ENCODE measurements at places on chromosomes 5 and 9.

GRCh38 chr5:93192683-93193082 is 388.3 kb downstream of the NR2F1-AS1 start:
- H3K27me3 ChIP-seq: no peaks in the 10 kb centered on the region
- no peak overlapping the region for H3K4me3 ChIP-seq
- DNase-seq: no peak
- no peaks in the 10 kb centered on the region for H3K4me1 ChIP-seq
- no peak overlapping the region for H3K27ac ChIP-seq

- H3K4me1 ChIP-seq: peaks cover 10% of the 10 kb centered on the region
- no peaks in the 10 kb centered on the region for H3K27me3 ChIP-seq
- no peak overlapping the region for H3K27ac ChIP-seq
These were observed 31.1 kb downstream of the PTTG1 start for GRCh38 chr5:160452795-160453194.

DNA sequence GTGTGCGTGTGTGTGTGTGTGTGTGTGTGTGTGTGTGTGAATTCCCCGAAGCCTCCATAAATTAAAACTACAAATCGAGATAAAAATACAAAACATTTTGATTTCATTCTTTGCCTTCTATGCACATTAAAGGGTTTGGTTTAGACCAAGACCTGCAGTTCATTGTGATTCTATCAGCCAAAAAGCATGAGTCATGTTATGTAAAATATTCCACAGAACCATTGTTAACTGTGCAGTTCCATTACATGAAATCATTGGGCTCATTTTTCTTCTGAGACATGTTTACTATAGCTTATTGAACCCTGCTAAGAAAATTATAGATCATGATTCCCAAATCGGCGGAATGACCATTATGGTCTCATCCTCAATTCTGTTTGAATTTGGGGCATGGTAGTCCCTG is 11.7 kb downstream of the CAVIN4 start:
- H3K4me1 ChIP-seq: no peaks in the 10 kb centered on the region
- no peak for DNase-seq
- H3K27ac ChIP-seq: no peak overlapping the region
- no peaks in the 10 kb centered on the region for H3K36me3 ChIP-seq
- no peak overlapping the region for H3K4me3 ChIP-seq
- no peaks in the 10 kb centered on the region for H3K27me3 ChIP-seq

DNA sequence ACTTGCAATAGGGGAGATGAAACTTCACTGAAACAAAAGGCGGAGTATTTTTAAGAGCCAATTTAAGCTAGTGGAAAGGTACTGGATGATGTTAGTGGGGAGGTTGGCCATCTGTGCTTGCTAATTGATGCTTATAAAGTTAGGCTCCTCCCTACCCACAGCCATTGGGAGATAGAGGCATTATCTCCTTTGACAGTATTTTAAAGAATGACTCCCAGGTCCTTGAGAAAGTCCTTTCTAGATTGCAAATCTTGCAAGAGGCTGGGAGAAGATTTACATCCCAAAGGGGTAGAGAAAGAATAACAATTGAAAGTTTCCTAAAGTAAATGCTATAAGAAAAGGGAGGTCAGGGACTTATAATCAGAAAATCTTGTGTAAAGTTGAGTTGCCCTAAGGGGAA is 282.6 kb downstream of the BRINP1 start:
- H3K27me3 ChIP-seq: no peaks in the 10 kb centered on the region
- no peak for DNase-seq
- no peak overlapping the region for H3K27ac ChIP-seq
- no peak overlapping the region for H3K4me3 ChIP-seq
- H3K36me3 ChIP-seq: no peaks in the 10 kb centered on the region

DNA sequence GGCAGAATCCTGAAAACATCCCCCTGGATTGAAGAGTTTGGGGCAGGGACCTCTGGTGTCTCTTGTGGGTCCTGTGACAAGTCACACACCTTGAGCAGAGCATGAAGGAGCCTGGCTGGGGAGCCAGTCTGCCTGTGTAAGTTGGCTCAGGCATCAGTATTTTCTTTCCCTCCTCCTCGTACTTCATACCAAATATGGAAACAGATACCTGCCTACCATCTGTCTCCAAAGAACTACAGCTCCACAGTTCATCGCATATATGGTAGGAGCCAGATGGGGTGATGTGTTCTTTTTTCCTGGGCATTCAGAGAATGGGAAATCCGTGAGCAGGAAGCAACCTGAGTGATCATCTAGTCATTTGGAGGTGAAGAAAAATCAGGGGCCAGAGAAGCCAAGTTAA is 177.3 kb upstream of the RAD23B start:
- DNase-seq: no peak
- H3K36me3 ChIP-seq: no peaks in the 10 kb centered on the region
- H3K27ac ChIP-seq: no peak overlapping the region
- no peaks in the 10 kb centered on the region for H3K4me1 ChIP-seq
- H3K4me3 ChIP-seq: no peak overlapping the region

GRCh38 chr5:89273289-89273688 is 390.3 kb upstream of the MEF2C start:
- peaks cover 3% of the 10 kb centered on the region for H3K27me3 ChIP-seq
- H3K36me3 ChIP-seq: no peaks in the 10 kb centered on the region
- H3K4me3 ChIP-seq: no peak overlapping the region
- no peak for DNase-seq

GRCh38 chr5:158737536-158738027 is 362.1 kb downstream of the EBF1 start:
- H3K4me1 ChIP-seq: no peaks in the 10 kb centered on the region
- no peak for DNase-seq
- H3K27ac ChIP-seq: no peak overlapping the region
- no peak overlapping the region for H3K4me3 ChIP-seq

DNA sequence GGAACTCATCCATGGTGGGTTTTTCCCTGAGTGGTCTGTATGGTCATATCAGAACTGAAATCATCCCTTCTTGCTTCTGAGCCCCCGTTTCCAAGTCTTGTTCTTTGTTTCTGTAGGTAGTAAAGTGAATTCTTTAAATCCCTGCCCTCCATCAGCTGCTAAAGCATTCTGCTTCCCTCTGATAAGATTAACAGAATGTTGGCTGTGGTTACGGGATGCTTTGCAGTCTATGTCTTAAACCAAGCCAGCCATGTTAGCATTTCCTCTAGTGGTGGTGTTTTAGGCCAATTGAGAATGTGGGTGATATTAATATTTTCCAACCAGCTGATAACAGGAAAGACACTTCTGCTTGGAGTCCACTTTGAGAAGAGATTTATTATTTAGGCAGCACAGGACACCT is 22.0 kb upstream of the KCNIP1 start:
- H3K4me1 ChIP-seq: no peaks in the 10 kb centered on the region
- no peak for DNase-seq
- H3K27ac ChIP-seq: no peak overlapping the region
- no peaks in the 10 kb centered on the region for H3K36me3 ChIP-seq

- H3K4me1 ChIP-seq: no peaks in the 10 kb centered on the region
- H3K36me3 ChIP-seq: no peaks in the 10 kb centered on the region
- no peak for DNase-seq
- H3K27ac ChIP-seq: no peak overlapping the region
- H3K4me3 ChIP-seq: no peak overlapping the region
These were observed 277.6 kb upstream of the ADAMTS16 start for GRCh38 chr5:4862500-4862899.

GRCh38 chr9:104577263-104577662 is 8.3 kb downstream of the OR13C8 start:
- H3K27ac ChIP-seq: no peak overlapping the region
- no peaks in the 10 kb centered on the region for H3K4me1 ChIP-seq
- H3K27me3 ChIP-seq: peaks cover 1% of the 10 kb centered on the region
- DNase-seq: no peak
- H3K4me3 ChIP-seq: no peak overlapping the region

GRCh38 chr9:8114826-8115225 is 315.2 kb upstream of the DMAC1 start:
- DNase-seq: no peak
- H3K27me3 ChIP-seq: no peaks in the 10 kb centered on the region
- peaks cover 21% of the 10 kb centered on the region for H3K4me1 ChIP-seq
- peak overlapping the region; percentile 34 for H3K27ac ChIP-seq

DNA sequence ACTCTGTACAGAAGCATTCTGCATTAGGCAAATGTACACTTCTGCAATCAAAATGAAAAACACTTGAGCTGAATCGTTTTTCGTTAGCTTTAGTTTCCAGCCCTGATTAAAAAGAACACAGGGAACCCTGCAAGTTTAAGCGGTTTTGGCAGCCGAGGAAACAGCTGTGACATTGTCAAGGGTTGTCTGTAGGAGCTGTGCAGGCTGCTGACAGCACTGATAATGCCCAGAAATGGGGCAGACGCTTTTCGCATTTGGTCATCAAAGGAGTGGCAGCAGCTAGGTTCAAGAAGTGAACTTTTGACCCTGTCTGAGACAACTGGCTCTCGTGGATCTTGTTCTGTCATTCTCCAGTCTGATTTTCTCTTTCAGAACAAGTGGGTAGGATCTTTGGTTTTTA is 165.6 kb upstream of the CCDC152 start:
- no peak overlapping the region for H3K4me3 ChIP-seq
- H3K27me3 ChIP-seq: peaks cover 13% of the 10 kb centered on the region
- no peaks in the 10 kb centered on the region for H3K4me1 ChIP-seq
- no peak overlapping the region for H3K27ac ChIP-seq

DNA sequence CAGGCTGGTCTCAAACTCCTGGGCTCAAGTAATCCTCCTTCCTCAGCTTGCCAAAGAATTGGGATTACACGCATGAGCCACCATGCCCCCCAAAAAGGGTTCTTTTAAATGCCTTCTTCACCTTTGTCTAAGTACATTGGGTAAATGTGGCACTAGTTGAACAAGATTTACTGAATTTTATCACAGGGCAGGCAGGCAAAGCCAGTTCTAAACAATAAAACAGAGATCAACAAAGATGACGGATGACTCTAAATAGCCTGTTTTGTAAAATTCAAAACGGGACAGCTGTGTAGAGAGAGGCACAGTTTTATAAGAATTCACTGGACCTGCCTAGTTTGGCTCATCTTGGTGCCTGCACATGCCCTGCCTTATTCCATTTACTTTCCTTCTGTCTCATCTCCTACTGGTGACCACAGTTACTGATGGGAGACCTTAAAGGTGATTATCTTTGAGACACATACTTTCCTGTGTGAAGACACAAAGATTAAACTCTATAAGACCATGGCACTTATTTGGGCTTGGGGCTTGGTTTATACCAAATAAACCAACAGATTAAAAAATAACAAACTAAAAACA is 149.6 kb upstream of the DMRT1 start:
- H3K36me3 ChIP-seq: no peaks in the 10 kb centered on the region
- no peaks in the 10 kb centered on the region for H3K27me3 ChIP-seq
- no peak for DNase-seq
- H3K4me1 ChIP-seq: peaks cover 4% of the 10 kb centered on the region
- no peak overlapping the region for H3K4me3 ChIP-seq

DNA sequence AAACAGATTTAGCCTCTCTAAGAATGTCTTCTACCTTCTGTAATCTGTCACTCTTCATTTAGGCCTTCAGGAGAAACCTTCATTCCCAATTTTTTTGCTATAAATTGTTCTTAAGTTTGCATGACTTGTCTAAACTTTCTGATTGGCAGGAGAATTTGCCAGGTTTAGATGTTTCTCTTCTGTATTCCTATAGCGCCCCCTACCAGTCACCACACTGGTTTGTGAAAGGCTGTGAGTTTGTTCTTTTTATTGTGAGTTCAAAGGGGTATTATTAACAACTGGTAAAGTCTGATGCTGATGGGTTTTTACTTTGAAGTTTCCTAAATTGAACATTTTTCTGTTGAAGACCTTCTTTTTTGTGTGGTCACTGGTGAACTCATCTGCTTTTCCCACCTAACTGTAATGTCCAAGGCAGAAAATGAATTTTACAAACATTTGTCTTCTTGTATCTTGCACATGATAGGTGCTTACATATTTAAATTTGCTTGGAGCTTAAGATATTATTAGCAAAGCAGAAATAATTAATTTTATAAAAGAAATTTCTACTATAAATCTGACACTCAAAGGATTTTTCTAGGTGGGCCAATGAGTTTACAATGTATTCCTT is 18.4 kb upstream of the F2RL2 start:
- no peak overlapping the region for H3K4me3 ChIP-seq
- H3K27ac ChIP-seq: no peak overlapping the region
- DNase-seq: peak; percentile 74
- H3K36me3 ChIP-seq: peaks cover 34% of the 10 kb centered on the region
- H3K4me1 ChIP-seq: peaks cover 5% of the 10 kb centered on the region
- no peaks in the 10 kb centered on the region for H3K27me3 ChIP-seq

DNA sequence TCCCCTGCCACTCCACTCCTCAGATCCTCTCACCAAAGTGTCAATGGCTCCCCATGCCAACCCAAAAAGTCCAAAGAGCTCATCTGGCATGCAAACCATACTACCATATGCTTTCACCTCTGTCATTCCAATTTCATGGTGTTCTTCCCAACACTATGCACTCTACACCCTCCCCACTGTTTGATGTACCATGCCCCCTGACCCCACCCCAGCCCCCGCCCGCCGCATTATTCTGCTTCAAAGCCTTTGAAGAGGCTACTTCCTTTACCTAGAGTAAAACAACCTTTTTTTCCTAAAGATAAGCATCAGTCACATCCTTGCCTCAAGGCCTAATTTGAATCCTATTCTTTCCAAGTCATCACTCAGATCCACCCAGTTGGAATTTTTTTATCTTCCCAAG is 226.3 kb downstream of the DEPDC1B start:
- peaks cover 2% of the 10 kb centered on the region for H3K27me3 ChIP-seq
- H3K4me3 ChIP-seq: no peak overlapping the region
- no peaks in the 10 kb centered on the region for H3K36me3 ChIP-seq
- H3K4me1 ChIP-seq: no peaks in the 10 kb centered on the region
- DNase-seq: no peak

DNA sequence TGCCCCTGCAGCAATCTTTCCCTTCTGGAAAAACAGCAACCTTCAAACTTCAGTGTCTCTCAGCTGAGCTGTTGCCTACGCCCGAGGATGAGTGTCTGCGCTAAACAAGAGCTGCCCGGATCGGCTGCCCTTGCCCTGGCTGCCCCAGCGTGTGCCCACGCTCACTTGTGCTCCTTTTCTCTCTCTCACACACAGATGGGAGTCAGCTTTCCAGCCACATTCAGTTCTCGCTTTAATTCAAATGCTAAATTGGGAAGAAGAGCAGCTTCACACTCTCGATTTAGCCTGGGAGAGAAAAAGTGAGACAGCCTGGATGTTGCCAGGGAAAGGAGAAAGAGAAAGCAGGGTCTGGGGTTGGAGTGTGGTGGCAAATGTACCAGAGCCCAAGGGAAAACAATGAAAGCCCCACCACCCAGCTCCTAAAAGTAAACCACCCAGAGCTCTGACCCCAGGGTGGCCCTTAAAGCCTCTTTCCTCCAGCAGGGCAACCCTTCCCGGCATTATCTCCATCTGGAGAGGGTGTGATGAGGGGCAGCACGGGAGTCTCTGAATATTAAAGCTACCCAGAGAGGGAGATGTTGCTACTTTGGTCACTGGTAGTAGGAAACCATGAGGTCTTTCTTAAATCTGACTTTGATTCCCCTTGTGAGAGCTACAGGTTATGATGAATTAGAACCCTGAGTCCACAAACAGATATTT is 9.9 kb upstream of the EGR1 start:
- no peaks in the 10 kb centered on the region for H3K36me3 ChIP-seq
- H3K27me3 ChIP-seq: no peaks in the 10 kb centered on the region
- peaks cover 28% of the 10 kb centered on the region for H3K4me1 ChIP-seq
- DNase-seq: no peak
- no peak overlapping the region for H3K4me3 ChIP-seq

- peaks cover 35% of the 10 kb centered on the region for H3K36me3 ChIP-seq
- no peak overlapping the region for H3K4me3 ChIP-seq
- DNase-seq: no peak
- H3K27ac ChIP-seq: no peak overlapping the region
- H3K27me3 ChIP-seq: no peaks in the 10 kb centered on the region
These were observed 20.3 kb downstream of the PAIP2 start for GRCh38 chr5:139361835-139362429.

- no peak overlapping the region for H3K27ac ChIP-seq
- H3K36me3 ChIP-seq: no peaks in the 10 kb centered on the region
- no peak overlapping the region for H3K4me3 ChIP-seq
- peaks cover 9% of the 10 kb centered on the region for H3K27me3 ChIP-seq
- H3K4me1 ChIP-seq: no peaks in the 10 kb centered on the region
- no peak for DNase-seq
These were observed 81.0 kb upstream of the PALM2AKAP2 start for GRCh38 chr9:109699019-109699418.
